ENCODE measurements at places on chromosomes 6 and 20.

DNA sequence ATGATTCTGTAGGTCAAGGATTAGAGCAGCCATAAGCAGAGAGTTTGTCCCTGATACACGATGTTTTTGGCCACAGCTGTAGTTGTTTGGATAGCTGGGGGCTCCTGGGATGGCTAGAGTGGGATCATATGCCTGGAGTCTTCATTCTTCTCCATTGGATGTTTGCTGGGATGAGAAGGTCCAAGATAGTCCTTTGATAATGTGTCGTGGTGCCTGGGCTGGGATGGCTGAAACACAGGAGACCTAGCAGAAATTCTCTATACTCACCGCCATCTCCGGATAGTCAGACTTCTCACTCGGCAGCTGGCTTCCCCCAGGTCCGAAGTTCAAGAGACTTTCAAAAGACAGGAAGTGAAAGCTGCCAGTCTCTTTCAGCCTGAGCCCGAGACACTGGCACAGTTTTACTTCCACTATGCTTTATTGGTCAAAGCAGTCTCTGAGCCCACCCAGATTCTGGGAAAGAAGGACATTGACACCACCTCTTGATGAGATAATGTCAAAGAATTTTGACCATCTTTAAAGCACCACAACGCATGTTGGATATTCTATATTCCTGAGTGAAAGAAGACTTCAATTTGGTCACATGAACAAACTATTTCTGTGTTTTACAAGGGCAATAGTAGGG lies 16.0 kb downstream of the MARCKS start:
- no peak for DNase-seq

DNA sequence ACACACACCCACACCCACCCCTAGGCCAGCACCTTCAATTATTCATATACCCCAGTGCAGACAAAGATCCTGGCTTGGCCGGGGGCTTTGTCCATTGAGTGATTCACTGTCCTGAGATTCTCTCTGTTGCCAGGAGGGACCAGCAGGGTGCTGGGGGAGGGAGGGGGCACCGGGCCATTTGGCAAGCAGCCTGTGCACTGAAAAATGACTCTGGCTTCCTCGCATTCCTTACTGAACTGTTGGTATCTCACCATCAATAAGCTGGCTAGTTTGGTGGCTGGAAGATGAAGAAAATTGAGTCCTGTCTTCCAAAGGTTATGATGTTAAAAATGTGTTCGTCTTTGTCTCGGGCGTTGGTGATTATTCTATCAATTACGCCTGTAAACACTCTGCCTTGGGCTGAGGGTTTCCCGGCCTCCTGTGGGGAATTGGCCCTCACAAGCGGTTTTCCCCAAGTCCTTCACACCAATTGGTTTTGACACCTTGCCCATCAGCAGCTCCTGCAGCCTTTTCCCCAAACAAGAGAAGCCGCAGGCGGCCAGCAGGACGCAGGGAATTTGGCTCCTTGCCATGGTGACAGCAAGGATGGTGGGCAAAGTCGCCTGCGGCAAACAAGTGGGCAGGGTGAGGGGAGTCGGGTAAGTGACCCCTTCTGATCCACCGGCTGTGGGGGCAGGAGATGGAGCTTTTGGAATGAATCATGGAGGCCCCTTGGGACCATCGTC lies 4.9 kb downstream of the VSTM2L start:
- no peak for DNase-seq

- no peak for DNase-seq
Observed at GRCh38 chr20:5077761-5078387, 41.9 kb downstream of the PCNA start.

GRCh38 chr20:59331721-59332329 lies 31.4 kb downstream of the EDN3 start:
- DNase-seq: no peak

DNA sequence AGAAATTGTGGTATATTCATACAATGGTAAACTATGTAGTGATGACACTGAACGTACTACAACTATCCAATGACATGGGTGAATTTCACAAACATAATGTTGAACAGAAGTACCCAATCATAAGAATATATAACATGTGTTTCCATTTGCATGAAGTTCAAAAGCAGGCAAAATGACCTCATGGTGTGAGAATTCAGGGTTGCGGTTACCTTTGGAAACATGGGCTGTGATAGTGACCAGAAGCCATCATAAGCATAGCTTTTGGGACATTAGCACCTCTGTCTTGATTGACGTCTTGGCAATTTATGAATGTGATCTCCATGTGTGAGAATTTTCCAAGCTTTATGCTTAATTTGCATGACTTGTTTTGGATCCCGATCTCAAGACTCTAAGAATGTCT lies 500.1 kb upstream of the JAG1 start:
- DNase-seq: no peak

Measured in stimulated activated CD8-positive, alpha-beta memory T cell treated with anti-CD3 and anti-CD28 coated beads, Interleukin-12 subunit alpha, Interleukin-12 subunit beta, amount 100 ng/mL, for 4 hours (primary cell).